Kidney glomerular epithelial cell (primary cell): ENCODE measurements at places on chromosomes 3 and 15.
A peak's percentile ranks its signal among the peaks of the same experiment; 100 is the strongest.

DNA sequence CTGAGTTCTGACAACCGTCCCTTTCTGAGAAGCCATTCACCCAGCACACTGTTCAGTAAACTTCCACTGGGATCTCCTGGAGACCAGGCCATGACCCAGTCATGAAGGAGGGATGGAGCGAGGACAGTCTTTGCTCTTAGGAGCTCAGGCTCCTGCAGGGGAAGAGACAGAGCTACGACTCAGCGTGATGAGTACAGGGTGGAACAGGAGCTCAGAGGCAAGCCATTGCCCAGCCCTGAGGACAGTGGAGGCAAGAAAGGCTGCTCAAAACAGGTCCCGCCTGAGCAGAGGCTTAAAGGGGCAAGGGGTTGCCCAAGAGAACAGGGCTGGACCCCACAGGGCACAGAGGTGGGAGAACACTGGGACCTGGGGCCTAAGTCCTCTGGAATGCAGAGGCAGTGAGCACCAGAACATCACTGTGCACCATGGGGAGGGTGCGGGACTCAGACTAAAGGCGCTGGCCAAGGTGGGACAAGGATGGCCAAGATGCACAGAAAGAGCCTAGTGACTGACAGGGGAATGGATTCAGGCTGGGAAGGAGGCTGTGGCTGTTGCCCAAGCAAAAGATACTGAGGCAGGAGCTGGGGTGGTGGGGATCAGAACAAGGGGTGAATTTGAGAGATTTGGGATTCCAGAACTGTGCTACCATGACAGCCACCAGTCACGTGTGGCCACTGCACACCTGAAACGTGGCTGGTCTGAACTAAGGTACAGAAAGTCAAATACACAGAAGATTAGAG, 25.8 kb downstream of the TMEM43 start:
- DNase-seq: no peak

GRCh38 chr3:45987368-45988291, 8.0 kb downstream of the FYCO1 start:
- no peak for DNase-seq

- no peak for DNase-seq
Measured at GRCh38 chr3:54296531-54296930, 174.2 kb downstream of the CACNA2D3 start.

DNA sequence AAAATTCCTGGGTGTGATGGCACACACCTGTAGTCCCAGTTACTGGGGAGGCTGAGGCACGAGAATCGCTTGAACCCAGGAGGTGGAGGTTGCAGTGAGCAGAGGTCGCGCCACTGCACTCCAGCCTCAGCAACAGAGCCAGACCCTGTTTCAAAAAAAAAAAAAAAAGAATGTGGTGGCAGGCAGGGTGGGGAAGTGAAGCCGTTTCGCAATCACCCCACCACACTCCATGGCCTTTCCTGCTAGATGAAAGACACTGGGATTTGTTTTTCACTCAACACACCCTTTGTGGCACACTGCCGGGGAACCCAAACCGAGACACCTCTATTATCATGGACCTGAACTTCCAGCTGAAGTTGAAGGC, 172.4 kb upstream of the IQSEC1 start:
- DNase-seq: no peak

DNA sequence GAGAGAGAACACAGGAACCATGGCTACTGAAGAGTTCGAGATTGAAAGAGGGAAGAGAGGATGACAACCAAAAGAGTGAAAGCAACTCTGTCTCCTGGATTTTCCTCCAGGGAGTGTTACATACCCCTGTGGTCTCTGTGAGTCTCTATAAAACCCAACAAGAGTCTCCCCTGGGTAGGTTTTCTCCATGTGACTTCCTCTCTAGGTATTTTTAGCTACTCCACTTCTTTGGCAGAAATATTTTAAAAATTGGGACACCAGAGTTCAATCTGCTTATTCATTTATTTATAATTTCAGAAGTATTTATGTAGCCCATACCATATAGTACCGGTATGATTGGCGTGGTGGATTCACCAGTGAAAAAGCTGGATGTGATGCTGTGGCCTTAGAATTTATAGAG, 671.7 kb upstream of the NR2F2 start:
- no peak for DNase-seq

DNA sequence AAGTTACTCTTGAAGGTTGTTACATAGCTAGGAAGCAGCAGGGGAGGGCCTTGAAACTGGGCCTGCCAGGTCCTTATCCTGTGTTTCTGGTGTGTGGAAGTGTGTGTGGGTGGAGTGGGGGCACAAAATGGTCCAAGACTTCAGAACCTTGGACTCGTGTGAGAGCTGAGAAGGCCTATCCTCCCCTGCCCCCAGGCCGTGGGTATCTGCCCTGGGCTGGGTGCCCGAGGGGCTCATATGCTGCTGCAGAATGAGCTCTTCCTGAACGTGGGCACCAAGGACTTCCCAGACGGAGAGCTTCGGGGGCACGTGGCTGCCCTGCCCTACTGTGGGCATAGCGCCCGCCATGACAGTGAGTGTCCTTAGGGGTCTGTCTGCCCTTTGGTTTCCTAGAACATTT, 4.5 kb downstream of the CHRD start:
- no peak for DNase-seq

- peak; percentile 13 for DNase-seq
Measured at GRCh38 chr3:56783644-56784447, 17.9 kb downstream of the ARHGEF3 start.

- no peak for DNase-seq
Measured at GRCh38 chr3:122322095-122323075, 2.7 kb upstream of the CSTA start.

DNA sequence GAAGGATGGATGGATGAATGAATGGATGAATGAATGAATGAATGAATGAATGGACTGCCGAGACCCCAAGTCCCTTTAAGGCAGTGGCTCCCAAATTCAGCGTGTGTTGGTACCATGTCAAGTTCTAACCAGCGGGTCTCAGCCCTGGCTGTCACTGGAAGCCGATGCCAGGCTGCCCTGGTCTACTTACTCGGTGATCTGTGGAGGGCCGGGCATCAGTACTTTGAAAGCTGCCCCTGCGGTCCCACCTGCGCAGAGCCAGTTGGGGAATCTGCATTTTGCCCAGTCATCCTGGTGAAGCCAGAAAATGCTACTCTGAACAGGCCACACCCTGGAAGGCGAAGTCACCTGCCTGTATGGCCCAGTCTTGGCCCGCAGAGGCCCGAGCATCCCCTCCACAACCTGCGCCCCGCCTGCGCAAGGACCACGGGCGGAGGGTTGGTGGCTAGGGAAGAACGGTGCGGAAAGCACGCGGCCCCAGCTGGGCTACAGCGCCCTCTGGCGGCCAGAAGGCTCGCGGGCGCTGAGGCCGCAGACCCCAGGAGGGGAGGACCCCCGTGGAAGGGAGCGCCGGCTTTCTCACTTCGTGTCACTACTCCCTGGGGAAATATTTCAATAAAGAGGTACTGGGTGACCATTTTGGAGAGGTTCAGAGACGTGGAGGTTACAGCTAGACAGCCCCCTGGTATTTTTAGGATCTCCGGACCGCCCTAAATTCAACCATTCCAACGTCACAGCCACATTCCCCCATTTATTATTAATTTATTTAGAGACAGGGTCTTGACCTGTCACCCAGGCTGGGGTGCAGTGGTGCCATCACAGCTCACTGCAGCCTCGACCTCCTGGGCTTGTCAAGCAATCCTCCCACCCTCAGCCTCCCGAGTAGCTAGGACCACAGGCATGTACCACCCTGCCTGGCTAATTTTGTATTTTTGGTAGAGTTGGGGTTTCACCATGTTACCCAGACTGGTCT, 34.9 kb downstream of the PRKCD start:
- DNase-seq: peak; percentile 9

GRCh38 chr3:126913524-126913923, 69.4 kb upstream of the PLXNA1 start:
- no peak for DNase-seq

DNA sequence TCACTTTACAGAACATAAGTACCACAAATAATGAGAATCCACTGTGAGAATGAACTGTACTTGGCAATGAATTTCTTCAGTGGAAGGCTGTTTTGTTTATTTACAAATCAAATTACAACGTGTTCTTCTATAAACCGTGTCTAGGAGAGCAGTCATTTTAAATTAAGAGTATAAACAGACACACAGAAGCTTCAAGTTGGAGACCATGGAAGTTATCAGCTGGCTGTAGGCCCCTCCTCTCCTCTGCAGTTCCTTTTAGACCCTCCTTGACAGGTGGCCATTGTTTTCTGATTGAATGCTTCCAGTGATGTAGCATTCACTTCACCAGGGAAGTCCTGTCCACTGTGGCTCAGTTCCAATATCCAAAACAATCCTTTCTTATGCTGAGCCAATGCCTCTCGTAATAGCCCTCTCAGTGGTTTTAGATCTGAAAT, 7.3 kb upstream of the MAPK6 start:
- DNase-seq: no peak

DNA sequence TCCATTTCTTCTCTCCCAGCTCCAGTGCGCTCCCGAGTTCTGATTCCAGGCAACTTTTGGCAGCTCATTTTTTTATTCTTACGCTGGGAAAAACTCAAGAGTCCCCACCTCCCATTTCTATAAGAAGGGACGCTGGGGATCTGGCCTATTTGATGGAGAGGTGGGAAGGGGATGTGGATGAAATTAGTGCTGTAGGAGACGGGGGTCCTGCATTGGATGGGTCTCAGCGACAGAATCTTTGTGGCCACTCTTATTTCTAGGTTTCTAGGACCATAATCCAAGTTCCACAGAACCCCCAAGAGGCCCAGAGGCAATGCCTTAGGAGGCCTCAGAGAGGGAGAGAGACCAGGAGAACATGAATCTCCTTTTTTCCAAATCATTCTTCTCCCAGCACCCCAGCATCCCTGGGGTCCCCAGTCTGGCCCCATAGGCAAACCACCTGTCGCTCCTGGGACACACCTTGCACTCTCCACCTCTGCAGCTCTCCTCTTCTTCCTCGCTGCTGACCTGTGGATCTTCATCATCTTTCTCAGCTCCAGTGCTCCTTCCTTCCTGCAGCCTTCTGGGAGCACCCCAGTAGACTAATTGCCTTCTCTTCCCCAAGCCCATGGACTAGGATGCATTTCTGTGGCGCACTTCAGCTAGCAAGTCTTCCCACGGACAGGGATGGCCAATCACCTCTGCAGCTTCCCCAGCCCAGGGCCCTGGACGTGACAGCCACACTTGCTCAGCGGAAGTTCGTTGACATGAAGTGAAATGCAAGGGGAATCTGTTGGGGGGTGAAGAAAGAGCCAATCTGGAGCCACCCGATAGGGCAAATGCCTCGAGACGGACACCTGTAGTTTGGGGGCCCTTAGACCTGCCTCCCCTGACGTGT, 100.1 kb upstream of the ALDH1A3 start:
- no peak for DNase-seq

- no peak for DNase-seq
Measured at GRCh38 chr3:186772701-186773417, 10.5 kb upstream of the EIF4A2 start.

DNA sequence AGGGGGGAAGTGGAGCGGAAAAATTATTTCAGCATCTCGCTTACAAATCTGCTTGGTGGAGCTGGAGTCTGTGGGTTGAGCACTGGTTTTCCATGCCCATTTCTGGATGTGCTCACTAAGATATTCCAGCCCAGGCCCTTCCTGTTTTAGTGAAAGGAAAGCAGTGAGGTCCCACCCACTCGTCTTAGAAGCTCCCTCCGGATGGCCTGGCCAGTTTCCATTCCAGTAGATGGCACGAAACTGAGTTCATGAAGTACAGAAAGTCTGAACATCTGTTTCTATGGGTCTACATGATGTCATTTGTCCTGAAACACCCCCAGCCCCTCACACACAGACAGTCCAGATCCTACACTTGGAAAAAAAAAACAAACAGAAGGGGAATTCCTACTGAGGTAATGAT, 31.9 kb upstream of the THSD4 start:
- no peak for DNase-seq
